Heart left ventricle (tissue), 16 donors: ENCODE measurements at places on chromosomes 13 and 19.
A peak's percentile ranks its signal among the peaks of the same experiment; 100 is the strongest.

- peak; percentile 41 for DNase-seq
These were observed 64.6 kb downstream of the PDS5B start for GRCh38 chr13:32650705-32651311.

DNA sequence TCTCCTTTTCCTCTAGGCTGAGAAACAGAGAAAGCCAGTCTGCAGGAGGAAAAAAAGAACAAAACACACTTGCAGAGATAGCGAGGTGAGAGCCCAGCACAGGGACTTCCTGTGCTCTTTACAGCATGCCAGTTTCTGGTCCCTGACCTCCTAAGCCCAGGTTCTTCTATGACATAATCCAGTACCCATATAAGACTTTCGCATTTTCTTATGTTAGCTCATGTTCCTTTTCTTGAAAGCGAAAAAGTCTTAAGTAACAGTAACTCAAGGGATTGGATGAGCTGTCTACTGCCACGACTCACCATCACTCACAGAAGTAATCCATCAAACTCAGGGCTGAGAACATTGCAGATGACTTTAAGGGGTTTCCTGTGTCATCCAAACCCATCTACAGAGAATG lies 17.4 kb downstream of the CCDC70 start:
- DNase-seq: no peak

GRCh38 chr13:34347784-34348573 lies 530.0 kb downstream of the RFC3 start:
- no peak for DNase-seq

GRCh38 chr19:5743630-5744029 lies 23.2 kb downstream of the CATSPERD start:
- DNase-seq: no peak

DNA sequence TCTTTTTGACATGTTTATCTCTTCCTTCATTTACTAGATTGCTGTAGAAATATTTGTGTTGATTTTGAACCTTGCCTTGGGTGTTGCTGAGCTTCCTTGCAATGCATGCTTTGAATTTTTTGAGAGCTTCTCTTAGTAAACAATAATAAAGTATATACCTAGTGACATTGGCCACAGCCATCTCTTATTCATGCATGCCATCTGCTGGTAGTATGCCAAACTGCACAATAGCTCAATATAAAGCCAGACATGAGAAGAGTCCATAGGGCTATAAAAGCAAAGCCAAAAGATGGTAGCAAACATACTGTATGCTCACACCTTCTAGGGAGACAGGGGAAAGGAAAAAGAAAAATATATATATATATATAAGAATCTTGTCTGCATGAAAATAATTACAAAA lies 18.9 kb upstream of the ZSCAN5A start:
- peak; percentile 24 for DNase-seq

- DNase-seq: no peak
These were observed 9.0 kb upstream of the IPO5 start for GRCh38 chr13:97944396-97945029.
